ENCODE measurements at places on chromosomes 7 and 10. TPM values are rescaled to one million over a fixed set of nuclear protein-coding genes. Genes with fewer than 3 reads are reported as not detected.

DNA sequence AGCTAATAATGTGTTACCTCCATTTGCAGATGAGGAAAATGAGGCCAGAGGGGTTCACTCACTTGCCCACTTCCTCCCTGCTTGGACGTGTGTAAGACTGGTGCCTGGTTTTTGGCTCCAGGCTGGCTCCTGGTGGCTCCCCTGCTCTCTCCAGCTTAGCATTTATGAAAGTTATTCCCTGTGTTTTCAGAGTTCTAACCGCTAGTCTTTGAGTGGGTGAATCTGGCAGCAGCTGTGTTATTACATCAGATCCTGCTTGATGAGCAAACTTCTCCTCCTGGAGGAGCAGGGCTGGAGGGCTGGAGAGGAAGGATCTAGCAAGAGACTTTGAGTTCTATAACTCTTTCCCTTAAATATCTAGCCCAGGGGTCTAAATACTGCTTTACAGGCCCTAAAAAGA, 80.9 kb upstream of the AGBL3 start:
- H3K27ac ChIP-seq: peak overlapping the region; percentile 88
- peaks cover 45% of the 10 kb centered on the region for H3K36me3 ChIP-seq
- H3K4me1 ChIP-seq: peaks cover 94% of the 10 kb centered on the region

GRCh38 chr10:1980459-1980858, 243.1 kb upstream of the ADARB2 start:
- no peaks in the 10 kb centered on the region for H3K4me1 ChIP-seq
- H3K27ac ChIP-seq: no peak overlapping the region
- no peak overlapping the region for H3K4me3 ChIP-seq
- H3K27me3 ChIP-seq: peaks cover 15% of the 10 kb centered on the region
- DNase-seq: no peak

DNA sequence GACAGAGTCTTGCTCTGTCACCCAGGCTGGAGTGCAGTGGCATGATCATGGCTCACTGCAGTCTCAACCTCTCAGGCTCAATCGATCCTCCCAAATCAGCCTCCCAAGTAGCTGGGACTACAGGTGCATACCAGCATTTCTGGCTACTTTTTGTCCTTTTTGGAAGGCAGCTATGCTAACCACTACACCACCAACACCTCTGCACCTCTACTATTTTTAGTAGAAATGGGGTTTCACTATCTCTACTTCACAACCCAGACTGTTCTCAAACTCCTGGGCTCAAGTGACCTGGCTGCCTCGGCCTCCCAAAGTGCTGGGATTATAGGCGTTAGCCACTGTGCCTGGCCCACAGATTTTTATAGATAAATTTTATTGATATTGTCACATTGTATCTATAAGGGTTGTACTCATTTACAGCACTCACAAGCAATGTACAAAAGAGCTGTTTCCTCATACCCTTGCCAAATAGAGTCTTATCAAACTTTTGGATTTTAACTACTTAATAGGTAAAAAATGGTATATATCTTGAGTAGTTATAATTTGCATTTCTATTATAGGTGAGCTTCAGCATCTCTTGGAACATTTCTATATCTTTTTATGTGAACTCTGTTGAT, 23.7 kb downstream of the PRR15 start:
- H3K27me3 ChIP-seq: no peaks in the 10 kb centered on the region
- no peaks in the 10 kb centered on the region for H3K4me1 ChIP-seq
- H3K27ac ChIP-seq: peak overlapping the region; percentile 32

- H3K27ac ChIP-seq: no peak overlapping the region
- no peaks in the 10 kb centered on the region for H3K36me3 ChIP-seq
- no peak for DNase-seq
- H3K27me3 ChIP-seq: peaks cover 3% of the 10 kb centered on the region
- H3K4me1 ChIP-seq: no peaks in the 10 kb centered on the region
- no peak overlapping the region for H3K4me3 ChIP-seq
Observed at GRCh38 chr7:157122800-157123495, 15.8 kb upstream of the UBE3C start.

HMX3 gene
- not detected for total RNA-seq

Data from chondrocyte (in vitro differentiated cells).